ENCODE measurements at places on chromosomes 5 and 9.

GRCh38 chr9:101668421-101668820 lies 70.0 kb downstream of the GRIN3A start:
- DNase-seq: no peak

GRCh38 chr9:88987661-88988060 lies 3.6 kb upstream of the S1PR3 start:
- DNase-seq: no peak

GRCh38 chr9:89177012-89177943 lies 1.3 kb downstream of the SHC3 start:
- no peak for DNase-seq

GRCh38 chr5:149240354-149240998 lies 31.2 kb upstream of the AFAP1L1 start:
- no peak for DNase-seq

DNA sequence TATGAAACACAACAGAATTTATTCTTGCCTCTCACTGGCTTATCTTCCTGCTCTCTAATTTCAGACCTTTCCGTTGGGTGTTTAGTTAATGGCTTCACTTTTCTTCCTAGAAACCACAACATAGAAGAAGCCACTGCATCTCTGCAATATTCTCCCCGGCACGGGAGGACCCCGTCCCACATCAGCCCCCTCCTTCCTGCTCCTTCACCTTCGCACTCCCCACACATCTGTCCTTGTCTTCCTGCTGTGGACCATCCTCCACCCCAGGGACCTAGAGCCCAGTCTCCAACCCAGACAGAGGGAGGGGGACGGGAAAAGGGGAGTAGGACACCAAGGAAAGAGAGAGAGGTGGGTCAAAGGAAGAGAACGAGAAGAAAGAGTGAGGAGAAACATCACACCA lies 1.4 kb downstream of the OR2V1 start:
- DNase-seq: no peak

- no peak for DNase-seq
Observed at GRCh38 chr5:6370580-6370979, 7.8 kb downstream of the MED10 start.

DNA sequence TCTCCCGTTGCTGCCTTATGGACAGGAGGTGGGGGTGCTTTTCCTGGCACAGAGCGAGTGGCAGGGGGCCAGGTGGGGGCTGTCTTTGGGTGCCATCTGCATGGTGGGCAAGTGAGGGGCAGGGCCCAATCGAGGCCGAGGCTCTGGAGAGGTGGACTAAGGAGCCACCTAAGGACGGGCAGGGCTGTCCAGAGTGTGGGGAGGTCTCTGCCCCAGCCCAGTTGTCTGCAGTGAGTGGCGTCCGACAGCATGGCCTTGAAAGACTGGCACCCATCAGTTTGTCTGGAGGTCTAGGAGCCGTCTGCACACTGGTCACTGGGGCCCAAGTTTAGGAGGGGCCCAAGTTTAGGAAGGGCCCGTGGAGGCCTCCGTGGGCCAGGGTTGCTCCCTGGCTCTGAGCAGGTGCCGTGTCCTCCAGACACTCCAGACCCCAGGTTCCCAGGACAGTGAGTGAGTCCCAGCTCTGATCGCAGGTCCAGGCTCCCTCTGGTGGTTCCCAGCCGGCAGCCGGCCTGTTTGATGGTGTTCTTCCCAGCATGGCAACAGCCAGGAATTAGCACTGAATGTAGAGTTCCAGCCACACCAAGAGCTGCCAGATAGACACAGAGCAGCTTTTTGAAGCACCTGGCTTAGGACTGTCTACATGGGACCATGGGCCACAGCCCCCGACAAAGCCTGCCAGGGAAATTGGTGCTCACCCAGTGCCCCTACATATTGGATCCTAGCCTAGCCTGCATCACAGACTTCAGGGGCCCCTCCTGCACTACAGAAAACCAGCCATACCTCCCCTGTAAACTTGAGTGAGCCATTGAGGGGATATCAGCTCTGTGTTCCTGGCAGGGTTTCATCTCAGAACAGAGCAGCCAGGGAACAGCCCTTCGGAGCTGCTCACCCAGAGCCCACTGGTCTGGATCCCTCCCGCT lies 120.9 kb downstream of the WNK2 start:
- DNase-seq: peak; percentile 10

GRCh38 chr5:61023131-61023530 lies 78.1 kb downstream of the NDUFAF2 start:
- DNase-seq: no peak

GRCh38 chr9:128001779-128002298 lies 21.1 kb upstream of the EEIG1 start:
- DNase-seq: no peak

DNA sequence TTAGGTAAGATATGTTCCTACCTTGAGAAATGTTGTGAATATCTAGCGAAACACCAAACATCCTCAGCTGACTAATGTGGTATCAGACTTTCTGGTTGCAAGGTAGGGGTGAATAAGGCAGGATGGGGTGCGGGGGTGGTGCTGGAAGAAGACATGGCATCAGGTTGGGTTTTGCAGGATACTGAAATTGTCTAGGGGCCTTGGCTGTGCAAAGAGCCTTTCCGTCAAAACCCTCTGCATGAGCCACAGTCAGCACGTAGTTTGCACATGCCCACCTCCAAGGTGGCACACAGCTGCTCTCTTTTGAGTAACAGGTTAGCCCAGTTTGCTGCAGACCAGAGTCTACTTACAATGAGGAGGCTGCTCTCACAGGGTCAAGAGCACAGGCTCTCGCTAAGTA lies 42.0 kb downstream of the SFXN1 start:
- DNase-seq: no peak

- DNase-seq: no peak
Observed at GRCh38 chr9:38253200-38253599, 139.3 kb upstream of the ALDH1B1 start.

GRCh38 chr9:123251741-123252140 lies 16.6 kb downstream of the STRBP start:
- DNase-seq: peak; percentile 22

- peak; percentile 54 for DNase-seq
Observed at GRCh38 chr5:141691867-141692532, 10.0 kb upstream of the ARAP3 start.

DNA sequence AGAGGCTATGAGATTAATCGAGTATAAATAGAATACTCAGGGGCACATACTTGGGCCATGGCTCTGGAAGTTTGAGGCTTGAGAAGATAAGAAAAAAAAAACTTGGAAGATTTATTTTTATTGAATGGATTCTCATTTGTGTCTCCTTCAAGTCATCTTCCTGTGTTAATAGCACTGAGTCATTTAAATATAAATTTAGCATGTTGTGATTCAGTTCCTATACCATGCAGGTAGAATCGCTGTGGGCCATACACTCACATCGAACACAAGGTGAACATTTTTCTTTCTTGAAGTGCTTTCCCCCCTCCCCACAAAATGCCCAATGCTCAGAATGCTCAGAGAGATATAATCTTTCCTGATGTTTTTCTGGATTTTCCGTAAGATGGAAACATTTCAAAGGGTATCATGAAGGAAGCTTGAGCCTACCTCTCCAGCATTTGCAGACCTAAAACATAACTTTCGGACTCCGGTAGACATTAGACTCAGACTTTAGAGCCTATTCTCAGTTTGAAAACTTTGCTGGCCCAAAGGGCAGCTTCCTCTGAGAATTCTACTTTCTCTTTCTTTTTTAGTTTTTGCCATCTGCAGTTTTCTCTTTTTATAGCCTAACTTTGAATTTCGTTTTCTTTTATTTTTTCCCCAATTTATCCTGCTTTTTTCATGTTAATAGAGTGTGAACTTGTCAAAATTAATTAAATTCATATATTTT lies 737.6 kb upstream of the NUDT12 start:
- DNase-seq: no peak

GRCh38 chr5:66138637-66139317 lies 5.3 kb upstream of the SREK1 start:
- no peak for DNase-seq

DNA sequence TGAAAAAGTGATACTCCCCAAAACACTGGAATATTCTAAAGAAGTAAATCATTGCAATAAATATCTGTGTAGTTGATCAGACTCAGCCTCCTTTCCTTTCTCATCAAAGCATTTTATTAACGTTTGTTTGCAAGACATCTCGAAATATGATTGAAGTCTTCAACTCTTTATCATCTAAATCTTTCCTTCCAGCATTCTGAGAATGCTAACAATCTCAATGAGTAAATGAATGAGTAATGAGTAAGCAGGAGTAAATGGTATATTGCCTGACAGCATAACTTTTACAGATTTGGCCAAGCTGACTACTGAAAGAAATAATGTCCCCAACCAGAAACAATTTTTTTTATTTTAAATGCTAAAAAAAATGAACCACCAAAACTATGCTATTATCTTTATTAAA lies 157.1 kb downstream of the SLCO4C1 start:
- no peak for DNase-seq

DNA sequence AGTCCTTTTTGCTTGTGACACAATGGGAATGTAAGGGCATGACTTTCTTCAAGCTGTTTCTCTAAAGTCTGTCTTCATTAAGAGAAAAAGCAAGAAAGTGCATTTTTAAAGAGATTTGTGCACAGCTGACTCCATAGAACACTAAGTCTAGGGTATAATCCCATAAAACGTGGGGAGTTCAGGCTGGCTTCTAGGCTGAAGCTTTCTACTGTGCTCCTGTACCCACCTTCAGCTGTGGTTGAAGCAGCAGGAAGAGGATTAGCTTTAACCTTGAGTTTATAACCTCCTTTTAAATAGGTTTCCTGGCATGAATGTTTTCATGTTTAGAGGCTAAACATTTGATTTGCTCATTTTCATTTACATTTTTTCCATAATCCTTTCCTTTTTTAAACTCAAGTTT lies 126.4 kb downstream of the HACD4 start:
- no peak for DNase-seq

DNA sequence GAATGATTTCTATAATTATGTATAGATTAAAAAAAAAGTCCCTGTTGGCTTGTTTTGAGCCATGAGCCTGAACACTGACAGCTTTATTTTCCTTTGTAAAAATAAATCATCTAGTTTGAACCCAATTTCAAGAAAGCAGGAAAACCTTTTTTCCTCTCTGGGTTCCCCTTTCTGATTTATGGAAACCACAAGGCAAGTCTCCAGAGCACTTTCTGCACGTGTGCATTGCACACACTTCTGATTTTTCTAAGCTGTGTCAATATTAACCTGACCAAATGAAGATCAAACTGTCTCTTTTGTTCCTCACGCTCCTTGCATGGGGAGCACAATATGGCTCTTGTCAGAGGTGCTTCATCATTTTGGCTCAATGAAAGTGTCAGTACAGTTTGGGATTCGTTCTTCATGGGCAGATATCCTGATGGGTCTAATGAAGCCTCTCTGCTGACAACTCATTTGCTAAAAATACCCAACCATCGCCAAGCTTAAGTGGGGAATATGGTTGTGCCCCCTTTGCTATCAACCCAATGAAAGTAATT lies 39.2 kb upstream of the PCA3 start:
- DNase-seq: peak; percentile 86

GRCh38 chr5:76820526-76820890 lies 1.7 kb downstream of the F2RL1 start:
- DNase-seq: no peak

DNA sequence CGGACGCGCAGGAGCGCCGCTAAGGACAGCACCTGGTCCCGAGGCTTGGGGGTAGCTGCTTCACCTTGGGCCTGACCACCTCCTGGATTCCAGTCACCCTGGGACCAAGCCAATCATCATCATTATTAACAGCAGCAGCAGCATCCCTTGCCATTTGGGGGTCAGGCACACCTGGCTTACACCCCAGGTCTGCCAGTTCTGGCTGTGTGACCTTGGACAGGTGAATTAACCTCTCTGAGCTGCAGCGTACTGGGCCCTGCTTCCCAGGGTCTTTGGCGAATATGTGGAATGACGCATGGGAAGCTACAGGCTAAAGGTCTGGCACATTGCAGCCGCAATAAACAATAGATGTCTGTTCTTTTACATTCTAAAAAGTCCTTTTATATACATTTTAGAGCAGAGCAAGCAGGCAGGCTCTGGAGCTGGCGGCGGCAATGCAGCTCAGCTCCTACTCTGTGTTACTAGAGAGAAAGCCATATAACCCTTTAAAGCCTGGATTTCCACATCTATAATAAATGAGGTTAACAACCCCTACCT lies 97.8 kb upstream of the CPLX2 start:
- DNase-seq: no peak

DNA sequence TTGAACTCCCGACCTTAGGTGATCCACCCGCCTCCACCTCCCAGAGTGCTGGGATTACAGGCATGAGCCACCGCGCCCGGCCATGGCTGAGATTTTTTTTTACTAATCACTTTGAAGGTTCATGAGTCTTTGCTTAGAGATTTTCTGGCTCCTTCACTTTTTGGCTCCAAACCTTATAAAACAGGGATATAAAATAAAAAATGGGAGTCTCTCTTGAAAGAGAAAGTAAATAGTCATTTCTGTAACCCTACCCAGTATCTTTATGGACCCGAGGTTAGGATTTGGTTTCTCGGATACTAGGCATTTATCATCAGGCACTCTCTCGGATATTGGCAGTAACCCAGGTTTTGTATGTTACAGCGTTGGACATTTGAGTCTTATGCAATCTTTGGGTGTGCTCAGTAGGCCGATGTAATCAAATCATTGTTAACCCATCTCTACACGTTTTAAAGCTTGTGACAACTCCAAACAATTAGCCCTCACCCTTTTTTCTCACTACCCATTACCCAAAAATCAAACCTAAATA lies 25.3 kb downstream of the STXBP1 start:
- no peak for DNase-seq

DNA sequence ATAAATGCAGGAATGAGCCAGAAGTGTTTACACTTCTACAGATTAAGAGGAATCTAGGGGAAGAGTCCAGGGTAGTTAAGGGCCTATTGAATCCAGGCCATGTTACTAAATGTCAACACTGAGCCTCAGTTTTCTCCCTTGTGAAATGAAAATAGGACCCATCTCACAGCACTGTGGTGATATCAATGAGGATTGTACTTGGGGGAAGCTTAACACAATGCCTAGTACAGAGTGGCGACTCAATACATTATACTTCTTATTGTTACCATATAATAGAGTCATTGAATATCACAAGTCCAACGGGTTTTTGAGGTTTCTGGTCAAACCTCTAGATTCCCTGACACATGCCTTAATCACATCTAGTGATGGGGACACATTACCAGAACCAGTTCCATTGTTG lies 4.6 kb downstream of the TRUB2 start:
- DNase-seq: no peak

DNA sequence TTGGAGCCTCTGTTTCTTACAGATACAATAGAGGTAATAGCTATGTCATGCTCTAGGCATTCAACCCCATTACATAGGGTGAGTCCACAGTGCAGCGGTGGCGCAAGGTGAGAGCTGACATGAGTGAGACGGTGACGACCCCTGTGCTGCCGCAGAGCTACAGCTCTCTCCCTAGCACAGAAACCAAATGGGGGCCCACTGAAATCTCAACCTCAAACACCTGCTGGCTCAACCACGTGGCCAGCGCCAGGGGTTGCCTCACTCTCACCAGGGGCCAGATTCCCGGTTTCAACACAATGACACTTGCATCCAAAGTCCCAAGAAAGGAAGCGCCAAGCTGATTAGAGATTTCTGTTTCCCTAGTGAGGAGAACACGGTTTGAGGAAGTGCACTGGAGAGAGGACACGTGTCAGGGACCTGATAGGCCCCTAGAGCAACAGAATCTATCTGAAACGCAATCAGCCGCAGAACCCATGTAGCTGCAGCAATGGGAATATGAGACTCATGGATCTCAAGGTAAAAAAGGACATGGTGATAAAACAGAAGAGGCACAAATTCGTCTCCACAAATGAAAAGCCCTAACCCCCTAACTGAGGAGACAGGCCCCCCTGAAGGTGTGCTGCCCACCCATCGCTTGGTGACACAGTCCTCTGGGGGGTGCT lies 114.3 kb downstream of the CRB2 start:
- peak; percentile 22 for DNase-seq

- peak; percentile 73 for DNase-seq
Observed at GRCh38 chr5:125715216-125715615, 708.0 kb upstream of the GRAMD2B start.
